ENCODE measurements at places on chromosomes 6 and 20.
A peak's percentile ranks its signal among the peaks of the same experiment; 100 is the strongest.

DNA sequence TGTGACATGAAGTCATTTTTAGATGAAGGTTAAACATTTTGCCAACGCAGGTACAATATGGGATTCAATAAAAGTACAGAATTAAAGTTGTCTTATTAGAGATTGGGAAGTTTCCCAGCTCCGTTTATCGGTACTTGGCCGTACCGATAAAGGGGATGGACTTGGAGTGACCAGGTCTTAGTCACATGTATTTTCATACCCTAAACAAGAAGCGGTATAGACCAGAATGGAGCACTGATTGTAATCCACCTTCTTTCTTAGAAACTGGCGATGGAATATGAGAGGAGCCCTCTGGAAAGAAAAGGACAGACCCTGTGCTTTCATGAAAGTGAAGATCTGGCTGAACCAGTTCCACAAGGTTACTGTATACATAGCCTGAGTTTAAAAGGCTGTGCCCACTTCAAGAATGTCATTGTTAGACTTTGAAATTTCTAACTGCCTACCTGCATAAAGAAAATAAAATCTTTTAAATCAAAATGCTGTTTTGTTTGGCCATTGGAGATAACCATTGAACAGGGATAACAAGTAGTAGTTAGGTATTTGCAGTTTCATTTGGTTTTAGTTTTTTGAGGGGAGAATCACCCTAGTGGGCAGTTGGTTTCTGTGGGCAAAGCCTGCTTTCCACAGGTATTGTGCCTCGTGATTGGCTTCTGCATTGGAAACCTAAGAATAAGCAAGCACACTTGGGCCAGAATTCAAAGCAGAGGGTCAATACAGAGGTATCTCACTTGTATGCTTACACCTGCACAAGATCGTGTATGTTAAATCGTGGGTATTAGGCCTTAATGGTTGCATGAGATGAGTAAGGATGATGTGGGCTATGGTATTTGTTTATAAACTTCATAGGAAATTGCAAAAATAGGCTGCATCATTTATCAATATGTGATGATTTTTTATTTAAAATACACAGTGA is 11.2 kb upstream of the ZNFX1 start:
- DNase-seq, result no peak

DNA sequence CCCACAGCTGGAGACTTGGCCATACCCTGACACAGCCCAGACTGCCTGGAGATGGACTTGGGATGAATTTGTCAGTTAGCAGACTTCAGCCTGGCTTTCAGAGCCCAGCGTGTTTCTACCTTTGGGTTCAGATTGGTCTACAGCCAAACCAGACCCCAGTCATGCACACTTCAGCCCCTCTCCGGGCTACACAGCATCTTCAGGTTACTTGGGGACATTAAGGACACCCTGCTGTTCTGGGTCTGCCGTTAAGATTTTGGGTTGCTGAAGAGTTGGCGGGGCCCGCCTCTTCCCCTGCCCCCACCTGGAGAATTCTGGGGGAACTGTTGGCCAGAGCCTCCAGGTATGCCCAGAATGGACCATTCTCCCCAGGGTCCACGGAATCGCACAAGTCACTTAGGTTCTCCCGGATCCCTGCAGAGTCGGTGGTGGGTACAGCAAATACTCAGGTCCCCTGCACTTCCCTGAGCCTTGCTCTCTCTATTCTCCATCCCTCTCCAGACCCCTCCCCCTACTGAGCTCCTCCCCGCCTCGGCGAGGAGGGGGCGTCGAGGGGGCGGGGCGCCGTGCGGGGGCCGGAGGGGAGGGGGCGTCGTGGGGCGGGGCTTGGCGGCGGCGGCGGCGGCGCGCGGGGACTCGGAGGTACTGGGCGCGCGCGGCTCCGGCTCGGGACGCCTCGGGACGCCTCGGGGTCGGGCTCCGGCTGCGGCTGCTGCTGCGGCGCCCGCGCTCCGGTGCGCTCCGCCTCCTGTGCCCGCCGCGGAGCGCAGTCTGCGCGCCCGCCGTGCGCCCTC is at the start of gene PTK7:
Gene PTK7, plus strand, starts transcription at position 645 of the 794 bp plus-strand sequence. CDS start 175 bp downstream, outside the sequence.
- DNase-seq, result no peak

DNA sequence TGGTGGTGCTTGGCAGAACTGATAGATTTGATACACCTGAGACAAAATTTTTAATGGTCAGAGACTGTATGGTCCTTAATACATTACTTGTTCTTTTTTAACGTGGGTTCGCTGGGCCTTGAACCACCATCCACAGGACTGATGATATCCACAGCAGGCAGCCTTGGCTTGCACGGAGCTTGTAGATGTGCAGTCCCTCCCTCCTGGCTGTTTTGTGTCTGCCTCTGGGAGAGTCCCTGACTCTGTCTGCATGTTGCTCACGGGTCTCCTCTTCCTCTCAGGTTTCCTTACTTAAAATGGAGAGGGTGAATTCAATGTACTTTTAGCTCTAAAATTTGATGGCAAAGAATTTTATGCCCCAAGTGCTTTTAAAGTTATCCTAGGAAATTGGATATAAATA is 17.5 kb downstream of the KIF25 start:
- no peak for DNase-seq

- DNase-seq, result no peak
Observed at GRCh38 chr6:34987506-34987905, 98.5 kb downstream of the ANKS1A start.

GRCh38 chr20:33853507-33853813 is 42.3 kb downstream of the CHMP4B start:
- no peak for DNase-seq

DNA sequence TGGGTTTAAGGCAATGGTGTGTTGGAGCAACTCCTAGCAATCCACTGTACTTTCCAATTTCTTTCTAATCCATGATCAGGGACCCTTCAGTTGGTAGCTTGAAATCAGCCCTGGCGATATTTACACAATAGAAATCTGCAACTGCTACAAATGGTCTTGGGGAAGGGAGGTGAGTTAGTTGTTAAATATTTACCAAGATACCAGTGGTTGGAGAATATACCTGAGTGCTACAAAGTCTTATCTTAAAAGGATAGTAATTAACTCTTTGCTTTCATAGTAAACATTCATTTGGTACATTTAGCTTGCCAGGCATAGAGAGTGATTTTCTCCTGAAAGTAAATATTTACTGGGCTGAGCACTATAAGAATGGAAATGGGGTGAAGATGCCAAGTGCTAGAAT is 568.2 kb downstream of the BCKDHB start:
- no peak for DNase-seq

- DNase-seq, result no peak
Observed at GRCh38 chr6:54206510-54206909, 95.3 kb downstream of the MLIP start.

- no peak for DNase-seq
Observed at GRCh38 chr6:1760876-1761275, 151.2 kb downstream of the FOXC1 start.

GRCh38 chr6:105786890-105787655 is 299.1 kb upstream of the PRDM1 start:
- no peak for DNase-seq

DNA sequence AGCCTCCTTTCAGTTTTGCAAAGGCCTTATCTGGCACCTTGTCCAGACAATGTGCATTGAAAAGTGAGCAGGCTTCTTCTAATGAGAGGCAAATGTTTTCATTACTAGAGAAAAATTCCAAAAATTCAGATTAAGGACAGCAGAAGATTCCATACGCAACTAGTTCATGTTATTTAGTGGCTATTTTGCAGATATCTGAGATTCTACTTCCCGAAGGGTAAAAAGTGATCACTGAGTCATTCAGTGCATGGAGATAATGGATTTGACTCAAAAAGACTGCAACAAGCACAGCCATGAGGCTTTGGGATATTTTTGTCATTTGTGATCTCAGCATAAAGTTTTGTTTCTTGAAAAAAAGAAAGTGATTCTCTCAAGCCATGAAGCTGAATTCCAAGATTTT is 29.9 kb downstream of the METTL24 start:
- DNase-seq, result no peak

DNA sequence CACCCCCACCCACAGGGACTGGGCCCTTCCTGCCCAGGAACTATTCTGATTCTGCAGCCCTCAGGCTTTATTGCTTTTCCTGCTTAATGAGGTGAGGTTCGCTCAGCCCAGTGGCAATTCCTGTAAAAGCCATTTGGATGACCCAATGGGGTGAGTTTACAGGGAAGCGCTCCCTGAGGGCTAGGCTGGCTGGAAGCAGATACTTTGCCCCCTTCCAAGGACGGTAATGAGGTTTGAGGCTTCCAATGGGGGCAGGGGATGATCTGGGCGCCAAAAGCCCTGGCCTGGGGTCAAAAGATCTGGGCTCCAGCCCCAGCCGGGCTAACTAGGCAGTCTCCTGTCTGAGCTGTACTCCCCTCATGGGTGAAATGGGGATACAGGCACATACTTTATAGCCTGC is 41.8 kb downstream of the RIPOR3 start:
- no peak for DNase-seq

- peak; percentile 92 for DNase-seq
Observed at GRCh38 chr6:34223956-34224940, 12.4 kb upstream of the HMGA1 start.

DNA sequence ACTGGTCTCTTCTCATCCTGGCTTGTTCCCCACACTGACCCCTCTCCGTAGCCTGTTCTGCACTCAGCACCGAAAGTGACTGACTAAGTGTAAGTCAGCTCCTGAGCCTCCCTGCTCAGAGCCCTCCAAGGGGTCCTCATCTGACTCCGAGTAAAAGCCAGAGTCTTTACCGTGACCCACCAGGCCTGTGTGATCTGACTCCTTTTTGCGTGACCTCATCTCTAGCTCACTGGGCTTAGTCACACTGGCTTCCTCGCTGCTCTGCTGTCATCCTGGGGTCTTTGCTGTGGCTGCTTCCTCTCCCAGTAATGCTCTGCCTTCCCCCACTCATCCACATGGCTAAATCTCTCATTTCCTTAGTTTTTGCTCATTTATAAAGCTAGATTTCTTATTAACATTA is 116.6 kb downstream of the PLCB4 start:
- no peak for DNase-seq

GRCh38 chr6:39416728-39417127 is 94.2 kb upstream of the KCNK16 start:
- DNase-seq, result no peak

GRCh38 chr6:164528539-164528938 is 780.9 kb downstream of the C6orf118 start:
- no peak for DNase-seq

- DNase-seq, result no peak
Observed at GRCh38 chr6:156887623-156888269, 110.6 kb downstream of the ARID1B start.

- no peak for DNase-seq
Observed at GRCh38 chr6:110661414-110661813, 153.9 kb downstream of the CDK19 start.

- no peak for DNase-seq
Observed at GRCh38 chr6:160931378-160932310, 59.9 kb upstream of the MAP3K4 start.

GRCh38 chr6:139591075-139591865 is 216.8 kb upstream of the CITED2 start:
- no peak for DNase-seq

DNA sequence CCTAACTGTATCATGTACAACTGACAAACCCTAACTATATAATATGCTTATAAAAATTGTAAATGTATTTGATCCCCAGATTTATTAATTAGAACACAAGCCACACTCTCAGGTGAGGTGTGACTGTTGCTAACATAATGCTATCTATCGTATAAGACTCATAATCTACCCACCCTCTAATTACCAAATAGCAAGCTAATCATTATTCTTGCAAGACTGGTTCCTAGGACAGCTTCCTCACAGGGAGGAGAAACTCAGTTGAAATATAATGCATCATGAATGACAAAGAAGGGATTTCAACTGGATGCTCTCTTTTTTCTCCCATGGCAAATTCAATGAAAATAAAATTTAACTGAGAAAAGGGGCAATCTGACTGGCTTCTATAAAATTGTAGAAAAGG is 35.4 kb downstream of the ELOVL4 start:
- DNase-seq, result no peak

DNA sequence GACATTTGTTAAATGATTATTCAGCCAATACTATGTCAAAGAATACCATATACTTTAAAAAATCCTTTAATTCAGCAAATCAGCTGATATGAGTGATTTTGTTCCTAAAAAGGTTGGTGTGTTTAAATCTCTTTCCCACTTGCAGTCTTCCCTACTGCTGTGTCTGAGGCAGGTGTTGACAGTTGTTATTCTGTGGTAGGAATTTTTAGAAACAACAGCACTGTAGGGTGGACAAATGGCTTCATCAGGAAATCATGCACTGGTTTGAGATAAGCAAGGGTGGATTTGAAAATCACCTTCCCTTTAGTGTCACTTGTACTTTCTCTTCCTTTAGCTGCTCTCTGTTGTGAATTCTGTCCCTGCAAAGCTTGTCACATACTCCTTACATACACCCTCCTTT is 213.7 kb upstream of the SGK1 start:
- no peak for DNase-seq

DNA sequence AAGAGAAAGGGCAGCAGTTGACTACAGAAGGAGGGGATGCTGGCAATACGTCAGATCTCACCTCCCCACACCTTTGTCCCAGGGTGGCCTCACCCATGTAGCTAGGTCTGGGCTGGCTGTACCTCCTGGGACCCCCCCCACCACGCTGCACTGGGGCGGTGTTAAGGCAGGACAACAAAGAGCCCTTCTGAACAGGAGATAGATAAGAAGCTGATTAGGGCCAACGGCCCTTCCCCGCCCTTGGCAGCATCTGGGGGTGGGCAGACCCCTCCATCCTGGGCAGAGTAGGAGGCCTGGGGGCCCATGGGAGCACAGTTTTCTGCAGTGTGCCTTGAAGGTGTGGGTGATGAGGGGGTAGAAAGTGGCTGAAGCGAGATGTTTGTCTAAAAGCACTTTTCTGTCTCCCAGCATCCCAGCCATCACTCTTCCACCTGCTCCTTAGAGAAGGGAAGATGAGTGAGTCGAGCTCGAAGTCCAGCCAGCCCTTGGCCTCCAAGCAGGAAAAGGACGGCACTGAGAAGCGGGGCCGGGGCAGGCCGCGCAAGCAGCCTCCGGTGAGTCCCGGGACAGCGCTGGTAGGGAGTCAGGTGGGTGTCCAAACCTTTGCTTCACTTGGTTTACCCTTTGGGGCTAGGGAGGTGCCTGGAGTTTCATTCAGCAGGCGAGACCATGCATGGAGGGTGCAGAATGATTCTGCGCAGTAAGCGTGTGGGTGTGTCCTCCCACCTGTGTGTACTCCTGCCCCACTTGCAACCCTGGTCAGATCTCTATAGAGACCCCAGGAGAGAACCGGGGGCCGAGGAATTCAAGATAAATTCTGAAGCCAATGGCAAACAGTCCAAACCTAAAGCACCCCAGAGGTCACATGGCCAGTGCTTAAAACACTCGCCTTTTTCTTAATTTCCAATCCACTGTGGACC is 3.9 kb downstream of the HMGA1 start:
- DNase-seq, result no peak

DNA sequence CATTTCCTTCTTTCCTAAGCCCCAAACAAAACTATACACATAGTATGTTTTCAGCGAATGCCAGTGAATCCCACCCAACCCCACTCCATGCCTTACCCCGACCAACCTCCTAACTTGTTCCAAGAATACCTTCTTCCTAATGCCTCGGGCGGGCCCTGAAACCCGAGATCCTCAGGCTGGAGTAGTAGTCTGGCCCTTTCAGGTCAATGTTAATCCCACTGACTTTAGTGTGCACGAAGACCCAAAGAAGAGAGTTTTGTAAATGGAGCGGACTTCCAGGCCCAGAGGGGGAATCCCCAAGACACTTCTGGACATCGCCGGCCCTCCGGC is 394 bp downstream of the YIPF3 start:
- DNase-seq, result no peak

- DNase-seq, result peak; percentile 30
Observed at GRCh38 chr20:23349338-23350195, 1.0 kb upstream of the NXT1 start.

- no peak for DNase-seq
Observed at GRCh38 chr6:52787917-52788316, 15.7 kb downstream of the GSTA1 start.

All from stimulated activated CD4-positive, alpha-beta T cell treated with anti-CD3 and anti-CD28 coated beads, Interleukin-1b, Interleukin-23, amount 100 ng/mL, for 1 hour (primary cell).